ENCODE measurements at places on chromosomes 1 and 21.

- no peak for DNase-seq
Measured at GRCh38 chr21:25639551-25640201, 618 bp downstream of the JAM2 start.

- DNase-seq = no peak
Measured at GRCh38 chr1:171484760-171485374, 463 bp upstream of the PRRC2C start.

- no peak for DNase-seq
Measured at GRCh38 chr1:233945573-233945972, 41.1 kb downstream of the SLC35F3 start.

GRCh38 chr1:117346206-117346928 is 20.9 kb upstream of the MAN1A2 start:
- no peak for DNase-seq

GRCh38 chr1:236020359-236021219 is 44.3 kb downstream of the NID1 start:
- DNase-seq = no peak

DNA sequence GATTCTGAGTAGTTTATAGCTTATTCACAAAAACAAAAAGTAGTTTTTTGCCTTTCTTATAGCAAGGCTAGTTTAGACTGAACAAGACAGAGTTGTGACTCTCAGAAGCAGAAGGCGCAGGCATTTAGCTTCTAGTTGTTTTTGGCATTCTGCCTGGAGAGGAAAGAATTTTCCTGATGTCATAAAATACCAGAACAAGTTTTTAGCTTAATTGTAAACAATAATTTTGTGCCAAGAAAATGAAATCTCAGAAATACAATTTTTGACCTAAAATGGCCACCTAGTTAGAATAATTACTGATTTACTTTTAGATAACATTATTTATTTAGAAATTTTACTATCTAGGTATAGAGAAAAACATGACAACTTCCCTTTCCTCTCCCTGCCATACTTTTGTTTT is 1.0 kb downstream of the DNAJB4 start:
- DNase-seq = no peak

DNA sequence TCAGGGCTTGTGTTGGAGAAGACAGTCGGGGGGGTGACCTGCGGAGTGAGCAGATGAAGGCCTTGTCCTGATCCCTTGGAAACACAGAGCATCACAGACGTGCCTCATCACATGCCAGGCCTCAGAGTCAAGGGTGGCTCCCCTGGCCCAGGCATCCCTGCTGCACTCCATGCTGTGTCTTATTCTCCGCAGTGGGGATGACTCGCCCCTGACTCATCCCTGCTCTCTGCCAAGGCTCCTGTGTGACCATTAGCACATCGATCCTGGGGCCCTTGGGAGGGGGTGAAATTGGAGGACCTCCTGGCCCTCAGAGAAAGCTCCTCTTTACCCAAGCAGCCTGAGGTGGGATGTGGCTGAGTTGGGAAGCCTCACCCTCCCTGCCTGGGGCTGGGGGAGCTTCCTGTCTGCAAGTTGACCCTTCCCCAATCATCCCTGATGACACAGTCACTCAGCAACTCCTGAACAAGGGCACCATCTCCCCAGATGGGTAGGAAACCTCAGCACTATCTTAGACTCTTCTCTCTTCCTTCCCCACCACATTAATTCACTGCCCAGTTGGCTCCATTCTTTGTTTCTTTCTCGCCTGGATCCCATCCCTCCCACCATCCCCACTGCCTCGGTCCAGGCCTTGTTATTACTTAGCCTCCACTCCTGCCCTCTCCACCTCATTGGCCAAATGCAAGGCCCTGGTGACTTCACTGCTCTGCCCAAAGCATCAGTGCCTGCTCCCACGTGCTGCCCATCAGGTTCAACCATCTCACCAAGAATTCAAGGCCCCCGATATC is 74.6 kb downstream of the CAMK2N1 start:
- DNase-seq = peak; percentile 86

DNA sequence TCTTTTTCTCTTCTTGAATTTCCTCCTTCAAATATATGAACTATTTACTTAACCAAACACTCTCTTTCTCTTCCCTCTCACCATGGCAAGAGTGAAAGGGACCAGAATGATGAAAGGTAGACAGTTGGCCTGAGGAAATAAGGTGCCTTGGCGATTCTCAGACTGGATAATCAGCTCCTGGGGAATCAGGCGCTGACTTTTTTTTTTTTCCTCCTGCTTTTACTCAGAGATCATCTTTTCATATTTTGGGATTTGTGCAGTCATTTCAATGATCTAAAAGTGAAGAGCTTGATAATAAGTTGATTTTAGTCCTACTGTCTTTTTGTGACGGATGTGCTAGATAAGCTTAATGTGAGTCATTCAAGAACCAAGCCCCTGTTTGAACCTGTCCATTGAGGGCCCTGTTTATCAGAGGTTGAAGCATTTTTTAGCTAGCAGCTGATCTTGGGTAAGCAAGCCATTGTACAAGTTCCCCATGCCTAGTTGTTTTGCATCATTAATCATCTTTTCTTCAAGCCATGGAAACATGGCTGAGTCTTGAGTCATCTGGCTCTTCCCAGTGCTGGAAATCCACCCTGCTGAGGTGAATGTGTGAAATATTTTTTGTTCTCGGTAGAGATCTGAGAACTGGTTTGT is 40.8 kb downstream of the ITSN1 start:
- DNase-seq = peak; percentile 17

DNA sequence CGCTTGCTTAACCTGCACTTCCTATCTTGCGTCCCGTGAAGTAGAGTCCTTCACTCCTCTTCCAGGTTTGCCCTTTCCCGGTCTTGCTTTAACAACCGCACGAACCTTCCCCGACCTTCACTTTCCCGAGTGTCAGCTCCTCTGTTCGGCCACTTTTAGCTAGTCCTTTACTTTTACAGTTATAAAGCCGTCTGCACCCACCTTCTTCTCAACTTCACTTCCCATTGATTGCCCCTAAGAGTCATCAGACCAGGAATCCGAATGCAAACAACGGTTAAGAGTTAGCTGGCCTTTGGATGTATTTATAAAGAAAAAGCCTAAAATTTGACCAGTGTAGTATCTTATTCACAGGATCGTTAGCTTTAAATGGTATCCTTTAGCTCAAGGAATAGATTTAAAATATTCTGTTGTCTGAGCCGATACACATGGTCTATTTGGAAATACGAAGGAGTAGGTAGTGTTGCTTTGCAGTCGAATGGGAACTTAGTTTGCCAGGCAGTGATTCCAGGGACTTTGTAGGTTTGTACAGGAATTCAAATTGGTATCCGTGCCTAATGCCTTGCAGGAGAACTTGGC is 1.4 kb downstream of the PPP2R5A start:
- no peak for DNase-seq

DNA sequence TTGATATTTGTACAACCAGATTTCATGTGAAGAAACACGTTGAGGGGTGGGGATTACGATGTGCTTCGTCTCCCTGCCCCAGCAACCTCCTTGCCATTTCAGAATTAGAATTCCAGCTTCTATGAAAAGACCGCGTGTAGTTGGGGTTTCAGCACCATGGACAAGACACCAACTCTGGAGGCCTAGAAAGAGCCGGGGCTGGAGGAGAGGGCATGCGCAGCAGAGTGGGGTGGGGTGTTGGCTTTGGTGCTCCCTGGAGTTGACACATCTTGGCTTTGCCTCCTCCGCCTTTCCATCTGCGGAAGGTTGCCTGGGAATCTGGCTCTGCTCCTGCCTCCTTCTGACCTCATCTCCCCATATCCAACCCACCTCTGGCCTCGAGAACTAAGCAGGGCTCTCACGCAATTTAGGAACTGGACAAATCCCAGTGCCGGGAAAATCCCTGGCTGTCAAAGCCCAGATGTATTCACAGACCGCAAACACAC is 11.8 kb downstream of the HTR6 start:
- peak; percentile 33 for DNase-seq

- no peak for DNase-seq
Measured at GRCh38 chr1:101338714-101339430, 102.1 kb downstream of the S1PR1 start.

GRCh38 chr1:203295796-203296195 is 9.5 kb upstream of the BTG2 start:
- no peak for DNase-seq

DNA sequence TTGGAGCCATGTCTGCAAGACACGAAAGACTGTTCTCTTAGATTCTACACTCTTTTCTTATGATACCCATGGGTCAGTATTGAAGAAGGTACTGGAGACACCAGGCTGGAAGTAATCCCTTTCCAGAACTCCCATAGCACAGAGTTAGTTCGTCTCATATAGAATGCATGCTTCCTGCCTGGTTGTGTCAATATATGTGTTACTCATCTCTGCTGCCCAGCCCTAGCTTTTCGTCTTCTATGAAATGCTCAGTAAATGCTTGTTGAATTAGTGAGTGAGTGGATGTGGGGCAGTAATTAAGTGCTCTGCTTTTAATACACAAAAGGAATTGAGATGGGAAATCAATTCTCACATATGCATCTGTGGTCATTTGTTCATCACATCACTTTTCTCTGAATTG is 32.1 kb downstream of the ADCY10 start:
- DNase-seq = no peak

DNA sequence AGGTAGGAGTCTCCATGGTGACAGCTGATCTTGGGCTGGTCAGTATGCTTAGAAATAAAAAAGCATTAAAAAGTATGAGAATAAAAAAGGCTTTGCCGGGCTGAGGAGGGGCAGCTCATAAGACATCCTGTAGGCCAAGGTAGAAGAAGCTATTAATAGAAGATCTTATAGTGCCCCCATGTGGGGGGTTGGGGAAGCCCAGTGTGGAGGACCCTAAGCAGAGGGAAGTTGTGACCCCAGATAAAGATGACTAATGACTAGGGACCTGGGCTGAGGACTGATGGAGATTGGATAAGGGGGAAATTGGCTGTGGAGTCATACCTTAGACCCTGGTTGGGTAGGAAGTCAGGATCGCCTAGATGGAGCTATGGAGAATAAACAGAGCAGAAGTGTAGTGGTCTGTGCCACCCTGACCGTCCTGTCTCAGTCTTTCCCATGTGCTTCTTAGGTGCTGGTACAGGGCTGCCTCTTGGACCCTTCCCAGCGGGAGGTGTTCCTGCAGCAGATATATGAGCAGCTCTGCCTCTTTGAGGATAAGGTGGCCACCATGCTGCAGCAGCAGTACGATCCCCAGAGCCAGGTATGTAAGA is 25.0 kb downstream of the SZT2 start:
- DNase-seq = no peak

GRCh38 chr1:27883536-27883935 is 11.2 kb downstream of the THEMIS2 start:
- DNase-seq = no peak

DNA sequence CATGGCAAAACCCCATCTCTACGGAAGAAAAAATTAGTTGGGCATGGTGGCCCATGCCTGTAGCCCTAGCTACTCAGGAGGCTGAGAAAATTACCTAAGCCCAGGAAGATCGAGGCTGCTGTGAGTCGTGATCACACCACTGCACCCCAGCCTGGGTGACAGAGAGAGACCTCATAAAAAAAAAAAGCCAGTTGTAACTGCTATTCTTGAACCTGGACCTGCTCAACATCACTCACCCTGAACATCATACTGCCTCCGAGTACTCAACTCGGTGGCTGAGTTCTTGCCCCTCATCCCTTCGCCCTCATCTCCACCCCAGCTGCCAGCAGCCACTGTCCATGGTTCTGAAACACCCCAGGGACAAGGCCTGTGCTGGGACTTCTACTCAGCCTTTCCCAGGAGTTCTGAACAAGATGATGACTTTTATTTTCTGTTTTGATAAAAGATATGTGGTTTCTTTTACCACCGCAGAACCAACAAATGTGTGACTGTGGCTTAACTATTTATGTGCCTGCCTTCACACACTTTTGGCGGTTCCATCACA is 5.4 kb upstream of the DISP3 start:
- no peak for DNase-seq

DNA sequence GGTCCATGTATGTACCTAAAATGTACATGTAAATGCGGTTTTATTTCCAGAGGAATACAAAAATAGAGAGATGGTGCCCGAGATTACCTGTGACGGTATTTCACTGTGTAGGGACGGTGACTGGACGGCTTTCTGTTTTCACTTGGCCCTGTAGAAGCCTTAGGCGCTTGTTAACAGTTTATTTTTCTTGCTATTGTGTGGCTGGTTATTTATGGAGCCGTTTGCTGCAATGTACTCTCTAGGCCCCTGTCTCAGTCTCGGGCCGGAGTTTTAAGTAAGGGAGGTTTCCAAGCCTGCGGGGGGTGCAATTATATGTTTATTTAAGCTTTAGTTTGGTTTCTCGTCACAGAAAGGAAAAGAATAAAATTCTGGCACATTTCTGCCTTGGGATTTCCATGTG is 413 bp downstream of the EFCAB7 start:
- no peak for DNase-seq

DNA sequence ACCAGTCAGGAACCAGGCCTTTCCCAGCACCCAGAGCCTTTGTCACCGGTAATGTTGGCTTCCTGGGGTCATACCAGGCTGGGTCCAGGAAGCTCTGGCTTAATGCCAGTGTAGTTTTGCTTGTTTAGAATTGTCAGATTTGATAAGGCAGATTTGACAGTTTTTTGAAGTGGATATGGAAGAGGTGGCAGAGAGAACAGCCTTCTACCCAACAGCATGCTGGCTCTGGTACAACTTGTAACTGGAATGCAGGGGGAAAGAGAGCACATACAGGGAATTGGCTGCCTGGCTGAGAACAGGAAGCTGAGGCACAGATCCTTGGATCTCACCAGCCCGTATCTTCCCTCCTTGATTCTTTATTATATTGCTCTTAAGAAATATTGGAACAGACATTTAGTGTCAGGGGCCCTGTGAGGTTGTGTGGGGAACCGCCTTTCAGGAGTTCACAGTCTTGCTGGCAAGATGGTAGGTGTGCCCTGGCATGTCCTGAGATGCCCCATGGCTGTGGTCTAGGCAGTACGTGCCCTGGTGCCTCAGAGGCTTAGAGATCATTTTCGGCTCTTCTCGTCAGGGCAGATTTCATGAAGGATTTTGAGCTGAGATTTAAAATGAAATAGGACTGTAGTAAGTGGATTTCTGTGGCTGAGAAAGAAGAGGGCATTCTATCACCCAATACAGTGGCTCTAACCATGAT is 227.0 kb downstream of the PBX1 start:
- DNase-seq = no peak

DNA sequence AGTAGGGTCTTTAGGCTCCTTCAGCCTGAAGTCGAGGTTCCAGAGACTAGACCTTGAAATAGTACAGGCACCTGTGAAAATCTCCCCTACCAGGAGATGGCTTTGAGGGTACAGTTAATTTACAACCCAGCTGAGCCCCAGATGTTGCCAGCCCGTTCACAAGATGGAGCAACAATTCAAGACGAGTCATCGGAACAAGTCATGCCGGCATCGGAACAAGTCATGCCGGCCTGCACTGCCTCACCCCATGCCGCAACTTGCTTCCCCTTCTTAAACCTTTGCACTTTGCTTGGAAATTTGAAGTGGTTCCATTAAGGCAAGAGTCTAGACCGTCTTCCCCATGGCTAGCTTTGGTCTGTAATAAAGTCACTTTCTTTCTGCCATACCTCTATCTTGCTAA is 16.0 kb downstream of the HHAT start:
- DNase-seq = no peak

GRCh38 chr21:38931291-38931690 is 125.6 kb downstream of the ETS2 start:
- DNase-seq = no peak

DNA sequence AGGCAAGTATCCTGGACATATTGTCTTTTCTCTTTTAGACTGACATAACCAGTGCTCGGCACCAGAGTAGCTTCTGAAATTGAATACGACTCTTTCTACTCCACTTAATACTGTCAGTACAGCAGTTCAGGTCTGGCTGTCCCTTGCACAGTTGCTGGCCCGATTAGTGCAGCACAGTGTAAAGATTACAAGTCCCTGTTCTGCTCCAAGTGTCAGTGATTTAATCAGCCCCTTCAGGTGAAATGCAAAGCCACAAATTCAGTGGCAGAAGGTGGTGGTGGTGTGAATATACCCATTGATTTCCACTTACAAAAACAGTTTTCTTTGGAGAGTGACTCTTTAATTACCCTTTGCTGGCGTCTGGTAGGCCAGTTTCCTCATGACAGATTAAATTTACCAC is 545.4 kb downstream of the ADGRL2 start:
- DNase-seq = no peak
